Stimulated activated effector memory CD8-positive, alpha-beta T cell treated with anti-CD3 and anti-CD28 coated beads, Interleukin-12 subunit alpha, Interleukin-12 subunit beta, amount 100 ng/mL, for 72 hours (primary cell): ENCODE measurements at places on chromosomes 16 and 17.

DNA sequence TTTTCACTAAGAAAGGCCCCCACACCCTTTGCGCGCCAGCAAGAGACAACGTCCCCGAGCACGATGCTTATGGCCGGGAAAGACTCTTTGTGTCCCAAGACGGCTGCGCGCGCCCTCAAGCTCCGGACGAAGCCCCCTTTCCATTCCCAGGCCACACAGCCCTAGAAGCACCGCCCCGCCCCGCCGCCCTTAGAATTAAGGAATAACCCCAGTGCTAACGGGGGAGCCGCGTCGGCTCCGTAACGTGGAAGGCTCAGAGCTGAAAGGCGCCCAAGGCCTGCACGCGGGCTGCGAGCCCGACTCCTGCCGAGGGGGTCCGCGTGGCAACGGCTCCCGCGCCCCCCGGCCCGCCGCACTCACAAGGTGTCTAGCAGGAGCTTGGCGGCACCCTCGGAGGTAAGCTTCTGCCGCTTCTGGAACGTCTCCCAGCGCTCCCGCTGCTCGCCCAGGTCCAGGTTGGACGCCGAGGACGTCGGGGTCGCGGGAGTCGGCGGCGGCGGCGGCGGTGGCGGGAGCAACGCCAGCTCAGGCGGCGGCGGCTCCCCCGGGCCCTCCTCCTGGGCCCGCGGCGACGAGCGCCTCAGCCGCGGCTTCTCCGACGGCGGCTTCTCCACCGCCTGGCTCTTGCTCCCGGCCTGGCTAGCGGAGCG lies 477 bp downstream of the CENPV start:
- DNase-seq: peak; percentile 41

DNA sequence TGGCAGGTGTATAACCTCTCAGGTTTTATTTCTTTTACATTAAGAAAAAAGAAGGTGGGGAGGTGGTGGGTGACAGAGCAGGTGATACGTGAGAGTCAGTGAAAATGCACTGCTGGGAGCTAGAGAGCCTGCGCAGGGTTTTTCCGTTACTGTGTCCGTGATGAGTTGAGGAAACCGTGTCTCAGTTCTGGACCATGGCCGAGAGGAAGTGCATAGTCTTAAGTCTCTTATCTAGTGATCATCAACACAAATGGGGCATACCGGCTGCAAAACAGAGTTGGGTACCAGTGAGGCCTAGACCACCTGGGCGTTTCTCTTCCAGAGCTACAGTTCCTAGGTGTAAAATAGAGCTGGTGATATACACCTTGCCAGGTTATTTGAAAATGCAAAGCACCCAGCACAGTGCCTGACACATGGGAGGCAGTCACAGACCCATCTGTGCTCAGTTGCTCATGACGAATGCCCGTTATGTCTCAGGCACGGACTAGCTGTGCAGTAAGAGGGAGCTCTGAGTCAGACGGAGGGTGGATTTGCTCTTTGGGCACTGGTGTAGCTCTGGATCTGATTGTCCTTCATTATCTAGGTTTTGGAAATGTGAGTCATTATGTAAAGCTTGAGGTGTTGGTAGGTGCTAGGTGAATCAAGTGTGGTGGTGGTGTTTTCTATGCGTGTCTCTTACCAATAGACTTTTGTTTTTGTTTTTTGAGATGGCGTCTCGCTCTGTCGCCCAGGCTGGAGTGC lies 60.9 kb downstream of the RPTOR start:
- no peak for DNase-seq

DNA sequence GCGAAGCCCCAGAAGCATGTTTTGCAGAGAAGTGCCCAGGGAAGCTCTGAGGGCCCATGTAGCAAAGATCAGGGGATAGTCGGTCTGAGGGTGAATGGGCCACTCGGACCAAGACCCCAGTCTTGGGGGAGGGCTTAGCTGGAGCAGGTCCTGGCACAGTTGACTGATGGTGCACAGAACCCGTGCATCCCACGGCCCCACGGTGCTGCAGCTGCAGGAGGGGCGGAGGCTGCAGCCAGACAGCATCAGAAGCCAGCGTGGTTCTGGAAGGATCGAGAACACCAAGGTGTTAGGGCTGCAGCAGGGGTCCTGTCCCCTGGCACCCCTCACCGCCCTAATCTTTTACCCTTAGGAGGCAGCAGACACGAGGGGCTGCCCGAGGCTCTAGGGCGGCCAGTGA lies 6.5 kb upstream of the MC1R start:
- no peak for DNase-seq

- DNase-seq: no peak
Measured at GRCh38 chr17:79777120-79777893, 641 bp upstream of the CBX2 start.

DNA sequence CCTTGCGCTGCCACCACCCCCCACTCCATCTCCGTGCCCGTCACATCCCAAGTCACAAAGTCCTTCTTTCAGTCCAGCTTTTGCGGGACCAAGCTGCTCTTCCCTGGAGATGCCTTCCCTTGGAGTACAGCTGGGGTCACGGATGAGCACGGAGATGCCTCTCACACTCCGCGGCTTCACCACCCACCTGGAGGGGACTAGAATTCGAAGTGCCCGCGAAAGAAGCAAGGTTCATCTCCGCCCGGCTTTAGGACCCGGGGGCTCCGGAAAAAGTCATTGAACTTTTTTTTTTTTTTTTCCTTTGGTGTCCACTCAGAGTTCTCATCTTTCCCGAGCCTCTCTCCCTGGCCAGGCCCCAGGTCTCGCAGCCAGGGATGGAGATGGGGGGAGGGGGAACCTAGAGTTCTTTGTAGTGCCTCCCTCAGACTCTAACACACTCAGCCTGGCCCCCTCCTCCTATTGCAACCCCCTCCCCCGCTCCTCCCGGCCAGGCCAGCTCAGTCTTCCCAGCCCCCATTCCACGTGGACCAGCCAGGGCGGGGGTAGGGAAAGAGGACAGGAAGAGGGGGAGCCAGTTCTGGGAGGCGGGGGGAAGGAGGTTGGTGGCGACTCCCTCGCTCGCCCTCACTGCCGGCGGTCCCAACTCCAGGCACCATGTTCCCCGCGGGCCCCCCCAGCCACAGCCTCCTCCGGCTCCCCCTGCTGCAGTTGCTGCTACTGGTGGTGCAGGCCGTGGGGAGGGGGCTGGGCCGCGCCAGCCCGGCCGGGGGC lies at the start of gene FKBP10:
Gene FKBP10 (plus strand): TSS at position 624 of the 771 bp plus-strand sequence. CDS start 31 bp downstream, at position 655.
- DNase-seq: no peak

DNA sequence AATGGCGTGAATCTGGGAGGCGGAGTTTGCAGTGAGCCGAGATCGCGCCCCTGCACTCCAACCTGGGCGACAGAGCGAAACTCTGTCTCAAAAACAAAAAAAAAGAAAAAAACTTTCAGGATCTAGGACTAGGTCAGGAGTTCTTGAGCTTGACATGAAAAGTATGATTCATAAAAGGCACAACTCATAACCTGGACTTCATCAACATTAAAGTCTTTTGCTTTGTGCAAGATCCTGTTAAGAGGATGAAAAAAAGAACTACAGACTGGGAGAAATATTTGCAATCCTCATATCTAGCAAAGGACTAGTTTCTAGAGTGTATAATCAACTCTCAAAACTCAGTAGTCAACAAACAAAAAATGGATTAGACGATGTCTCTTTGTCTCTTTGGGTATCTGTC lies 40.0 kb downstream of the TBC1D16 start:
- DNase-seq: no peak

- DNase-seq: no peak
Measured at GRCh38 chr16:55471448-55472097, 7.4 kb upstream of the MMP2 start.

- DNase-seq: no peak
Measured at GRCh38 chr16:83742124-83742899, 65.5 kb upstream of the HSBP1 start.

- DNase-seq: no peak
Measured at GRCh38 chr16:56961851-56962281, at the start of gene CETP. TSS of gene CETP (plus strand) at chr16:56961950. CDS start at chr16:56961980, 30 bp downstream.
